ENCODE measurements at places on chromosomes 5 and 9.

DNA sequence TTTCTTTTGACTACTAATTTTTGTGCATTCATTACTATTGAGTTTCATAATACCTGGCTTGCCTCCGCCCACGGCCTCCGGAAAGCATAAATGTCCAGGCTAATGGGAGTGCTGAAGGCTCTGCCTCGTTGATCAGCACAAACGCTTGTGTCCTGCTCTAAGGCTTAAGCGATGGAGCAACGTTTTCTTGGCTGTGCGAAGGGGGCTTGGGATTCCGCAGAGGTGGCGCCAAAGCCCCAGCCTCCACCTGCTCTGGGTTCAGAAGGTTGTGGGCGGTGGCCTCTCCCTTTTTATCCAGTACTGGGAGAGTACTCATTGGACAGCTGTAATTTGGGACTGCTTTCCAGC, 19.7 kb downstream of the ANXA2R start:
- DNase-seq, result no peak

- DNase-seq, result no peak
These were observed 96.6 kb downstream of the VCAN start for GRCh38 chr5:83568186-83568585.

- no peak for DNase-seq
These were observed 1.3 kb upstream of the IQGAP2 start for GRCh38 chr5:76401801-76402250.

- DNase-seq, result no peak
These were observed 678 bp downstream of the GBA2 start for GRCh38 chr9:35748242-35748857.

- no peak for DNase-seq
These were observed 56.8 kb downstream of the MTREX start for GRCh38 chr5:55364537-55365055.

GRCh38 chr5:56763711-56764466, 51.5 kb upstream of the MAP3K1 start:
- no peak for DNase-seq

DNA sequence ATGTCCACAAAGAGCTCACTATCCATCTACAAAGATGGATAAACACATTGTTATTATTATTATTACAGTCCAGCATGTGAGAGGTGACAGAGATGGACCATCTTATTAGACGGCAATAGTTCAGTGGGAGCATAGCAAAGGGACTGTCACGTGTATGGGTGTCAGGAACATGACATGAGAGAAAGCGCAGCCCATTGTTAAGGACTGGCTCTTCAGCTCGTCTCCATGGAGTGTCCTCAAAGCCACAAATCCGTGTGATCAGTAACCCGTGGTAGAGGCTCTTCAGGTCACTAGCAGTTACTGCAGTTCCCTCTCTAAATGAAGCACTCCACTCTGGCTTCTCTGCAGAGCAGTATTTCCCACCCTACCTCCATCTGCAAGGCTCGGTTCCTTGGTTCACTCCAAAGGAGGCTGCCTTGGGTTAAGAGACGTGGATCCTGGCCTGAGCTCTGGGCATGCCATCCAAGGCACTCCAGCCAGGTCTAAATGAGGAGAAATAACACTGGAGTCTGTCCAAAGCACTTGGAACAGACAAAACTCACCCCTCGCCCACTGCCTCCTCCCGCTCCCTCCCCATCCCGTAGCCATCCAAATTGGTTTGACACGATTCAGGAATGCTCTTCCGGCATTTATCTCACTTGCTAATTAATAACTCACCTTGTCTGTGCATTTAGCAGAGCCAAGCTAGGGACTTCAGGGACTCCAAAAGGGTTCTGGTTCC, 122.3 kb upstream of the WWC1 start:
- DNase-seq, result no peak

DNA sequence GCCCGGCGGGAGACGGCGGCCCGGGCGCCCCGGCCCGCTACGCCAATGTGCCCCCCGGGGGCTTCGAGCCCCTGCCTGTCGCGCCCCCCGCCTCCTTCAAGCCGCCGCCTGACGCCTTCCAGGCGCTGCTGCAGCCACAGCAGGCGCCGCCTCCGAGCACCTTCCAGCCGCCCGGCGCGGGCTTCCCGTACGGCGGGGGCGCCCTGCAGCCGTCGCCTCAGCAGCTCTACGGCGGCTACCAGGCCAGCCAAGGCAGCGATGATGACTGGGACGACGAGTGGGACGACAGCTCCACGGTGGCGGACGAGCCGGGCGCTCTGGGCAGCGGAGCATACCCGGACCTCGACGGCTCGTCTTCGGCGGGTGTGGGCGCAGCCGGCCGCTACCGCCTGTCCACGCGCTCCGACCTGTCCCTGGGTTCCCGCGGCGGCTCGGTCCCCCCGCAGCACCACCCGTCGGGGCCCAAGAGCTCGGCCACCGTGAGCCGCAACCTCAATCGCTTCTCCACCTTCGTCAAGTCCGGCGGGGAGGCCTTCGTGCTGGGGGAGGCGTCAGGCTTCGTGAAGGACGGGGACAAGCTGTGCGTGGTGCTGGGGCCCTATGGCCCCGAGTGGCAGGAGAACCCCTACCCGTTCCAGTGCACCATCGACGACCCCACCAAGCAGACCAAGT, 723 bp downstream of the SNX18 start:
- DNase-seq, result peak; percentile 35

DNA sequence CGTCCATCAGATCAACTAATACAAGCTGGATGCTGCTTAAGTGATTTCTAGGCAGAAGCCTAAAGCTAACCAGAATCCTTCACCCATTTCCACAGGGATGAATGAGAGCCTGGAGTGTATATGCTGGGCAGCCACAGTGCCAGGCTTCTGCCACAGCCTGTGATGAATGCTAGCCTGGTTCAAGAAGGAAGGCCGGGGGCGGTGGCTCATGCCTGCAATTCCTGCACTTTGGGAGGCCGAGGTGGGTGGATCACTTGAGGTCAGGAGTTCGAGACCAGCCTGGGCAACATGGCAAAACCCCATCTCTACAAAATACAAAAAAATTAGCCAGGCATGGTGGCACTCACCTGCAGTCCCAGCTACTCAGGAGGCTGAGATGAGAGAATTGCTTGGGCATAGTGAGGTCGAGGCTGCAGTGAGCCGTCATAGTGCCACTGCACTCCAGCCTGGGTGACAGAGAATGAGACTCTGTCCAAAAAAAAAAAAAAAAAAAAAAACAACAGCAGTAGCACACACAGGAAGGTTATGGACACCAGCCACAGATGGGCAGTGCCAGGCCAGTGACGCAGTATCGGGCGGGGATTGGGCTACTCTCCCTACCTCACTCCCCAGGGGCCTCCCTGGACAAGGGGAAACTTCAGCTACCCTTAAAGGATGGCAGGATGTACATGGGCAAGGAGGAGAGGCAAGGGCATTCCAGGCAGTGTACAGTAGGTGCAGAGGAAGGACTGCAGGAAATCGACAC, 23.1 kb upstream of the HMCN2 start:
- DNase-seq, result no peak

- DNase-seq, result no peak
These were observed 151.7 kb downstream of the PPP2R2B start for GRCh38 chr5:146726891-146727290.

GRCh38 chr9:76188286-76188685, 205.9 kb downstream of the RFK start:
- DNase-seq, result no peak

DNA sequence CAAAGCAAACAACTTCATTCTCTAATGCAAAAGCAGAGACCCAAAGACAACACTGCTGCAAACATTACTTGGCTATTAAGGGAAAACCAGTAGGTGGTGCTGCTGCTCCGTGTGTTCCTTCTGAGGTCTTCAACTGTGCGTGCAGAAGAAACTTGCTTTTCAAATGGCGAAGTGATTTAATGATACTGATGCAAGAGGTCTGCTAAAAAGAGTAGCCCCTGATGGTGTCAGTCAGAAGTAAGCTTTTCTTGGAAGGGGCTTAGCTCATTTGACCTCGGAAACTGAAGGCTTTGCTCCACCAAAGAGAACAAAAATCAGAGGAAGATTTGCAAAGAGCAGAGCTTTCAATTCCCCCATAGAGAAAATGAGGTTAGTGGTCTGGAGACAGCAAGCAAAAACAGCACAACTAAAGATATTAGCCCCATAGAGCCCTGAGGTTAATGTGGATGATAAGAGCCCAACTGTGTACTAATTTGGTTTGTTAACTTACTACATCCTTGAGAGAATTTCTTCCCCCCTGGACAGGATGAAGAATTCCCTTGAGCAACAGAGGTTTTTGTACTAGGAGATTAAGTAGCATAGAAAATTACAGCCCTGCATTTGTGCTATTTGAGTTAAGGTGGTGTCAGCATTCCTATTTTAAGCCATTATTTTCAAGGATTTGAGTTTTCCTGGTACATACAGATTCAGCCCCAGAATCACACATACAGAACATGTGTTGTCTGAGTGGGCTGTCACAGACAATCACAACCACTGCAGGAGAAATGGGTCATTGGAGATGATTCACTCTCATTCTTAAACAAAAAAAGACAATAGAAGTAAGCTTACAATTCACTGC, 153.2 kb upstream of the C9orf72 start:
- DNase-seq, result no peak

DNA sequence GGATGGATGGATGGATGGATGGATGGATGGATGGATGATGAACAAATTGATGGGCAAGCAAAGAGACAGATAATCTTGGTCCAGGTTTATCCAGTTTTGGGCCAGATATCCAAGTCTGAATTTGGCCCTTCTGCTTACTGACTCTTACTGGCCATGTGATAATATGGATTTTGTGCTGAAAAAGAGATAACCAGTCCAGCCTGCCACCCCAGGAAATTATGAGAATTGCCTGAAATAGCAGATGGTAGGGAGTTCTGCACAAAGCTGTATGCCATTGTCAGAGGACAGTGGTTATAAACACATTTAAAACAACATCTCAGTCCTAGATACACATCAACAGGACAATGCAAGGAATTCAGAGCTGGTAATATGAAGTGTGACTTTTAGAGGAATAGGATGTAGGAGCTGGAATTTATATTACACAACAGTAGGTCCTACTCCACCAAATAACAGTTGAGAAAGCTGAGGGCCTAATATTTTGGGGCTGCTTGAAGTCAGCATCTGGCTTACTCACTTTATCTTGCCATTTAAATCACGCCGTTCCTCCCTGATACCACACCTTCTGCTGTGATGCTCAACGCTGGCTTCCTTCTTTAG, 9.0 kb upstream of the FAT2 start:
- no peak for DNase-seq

DNA sequence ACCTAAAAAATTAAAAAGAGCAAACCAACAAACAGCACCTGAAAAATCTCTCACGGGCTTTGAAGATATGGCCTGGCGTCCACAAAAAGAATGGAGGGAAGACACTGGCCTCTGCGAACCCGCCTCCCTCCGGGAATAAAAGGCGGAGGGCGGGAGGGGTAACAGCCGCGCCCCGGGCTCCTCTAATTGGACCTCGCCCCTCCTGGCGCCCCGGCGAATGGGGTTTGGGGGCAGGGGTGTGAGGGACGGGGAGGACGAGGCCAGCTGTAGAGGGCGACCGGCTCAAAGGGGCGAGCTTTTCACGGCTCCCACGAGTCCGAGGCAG, 753 bp downstream of the FANCC start:
- peak; percentile 53 for DNase-seq

GRCh38 chr5:135348918-135349317, 50.1 kb downstream of the MACROH2A1 start:
- DNase-seq, result no peak

DNA sequence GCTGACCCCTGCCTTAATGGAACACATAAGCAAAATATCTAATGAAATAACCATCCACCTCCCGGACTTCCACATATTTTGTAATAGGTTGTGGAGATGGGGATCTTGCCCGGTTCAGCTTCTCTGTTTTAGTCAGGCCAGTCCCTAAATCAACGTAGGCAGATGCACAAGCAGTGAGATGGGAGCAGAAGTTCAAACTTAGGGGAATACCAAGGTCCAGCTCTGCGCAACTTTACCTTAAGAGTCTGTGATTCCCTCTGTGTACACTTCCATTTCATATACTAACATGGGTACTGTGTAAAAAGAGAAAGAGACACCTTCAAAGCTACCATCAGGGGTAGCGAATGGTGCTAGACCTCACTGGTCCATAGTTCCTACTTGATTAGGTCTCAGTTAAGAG, 110.9 kb downstream of the NTRK2 start:
- no peak for DNase-seq

DNA sequence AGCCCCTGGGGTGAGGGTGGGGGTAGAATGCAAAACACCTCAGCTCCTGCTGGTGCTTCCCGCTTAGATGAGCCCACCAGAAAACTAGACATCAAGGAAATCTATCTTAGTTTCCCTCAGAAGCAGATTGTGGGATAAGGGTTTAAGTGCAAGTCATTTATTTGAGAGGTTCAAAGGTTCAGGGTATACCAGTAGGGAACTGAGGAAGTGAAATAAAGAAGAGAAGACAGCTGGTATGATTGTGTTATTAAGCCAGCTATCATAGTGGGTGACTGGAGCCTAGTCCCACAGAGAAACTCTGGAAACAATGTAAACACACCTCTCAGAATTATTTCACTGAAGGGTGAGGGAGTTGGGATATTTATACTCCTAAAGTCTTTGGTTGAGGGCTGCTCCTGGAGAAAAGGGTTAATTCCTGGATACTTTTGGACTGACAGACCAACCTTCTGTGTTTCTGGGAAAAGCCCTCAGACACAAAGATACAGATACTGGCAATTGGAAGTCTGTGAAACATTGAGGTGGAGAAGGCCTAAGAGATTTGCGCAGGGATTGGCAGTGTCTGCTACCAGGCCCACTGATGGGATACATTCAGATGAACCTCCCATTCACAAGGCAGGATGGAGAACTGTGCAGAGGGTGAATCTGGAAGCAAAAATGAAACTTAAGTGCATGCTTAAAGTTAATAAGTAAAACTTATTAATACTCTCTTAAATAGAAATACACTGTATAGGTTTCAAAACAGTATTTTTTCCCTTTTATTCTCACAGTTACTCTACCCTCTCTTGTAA, 6.4 kb upstream of the DCTN4 start:
- no peak for DNase-seq

DNA sequence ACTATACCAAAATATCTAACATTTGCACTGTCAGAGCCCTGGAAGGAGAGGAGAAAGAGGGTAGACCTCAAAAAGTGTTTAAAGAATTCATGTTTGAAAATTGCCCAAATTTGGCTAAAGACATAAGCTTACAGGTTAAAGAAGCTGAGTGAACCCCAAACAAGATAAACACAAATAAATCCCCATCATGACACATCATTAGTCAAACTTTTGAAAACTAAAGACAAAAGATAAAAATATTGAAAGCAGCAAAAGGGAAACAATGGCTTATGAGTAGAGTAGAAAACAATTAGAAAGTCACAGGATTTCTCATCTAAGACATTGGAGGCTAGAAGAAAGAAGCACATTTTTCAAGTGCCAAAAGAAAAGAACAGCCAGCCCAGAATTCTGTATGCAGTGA, 6.1 kb upstream of the UBLCP1 start:
- DNase-seq, result no peak

- no peak for DNase-seq
These were observed 105.2 kb downstream of the WNK2 start for GRCh38 chr9:93288891-93289883.

- peak; percentile 50 for DNase-seq
These were observed at the start of gene TRIM7 for GRCh38 chr5:181204826-181205760. TRIM7 (minus strand) TSS chr5:181205196; CDS start chr5:181205110, 86 bp downstream.

DNA sequence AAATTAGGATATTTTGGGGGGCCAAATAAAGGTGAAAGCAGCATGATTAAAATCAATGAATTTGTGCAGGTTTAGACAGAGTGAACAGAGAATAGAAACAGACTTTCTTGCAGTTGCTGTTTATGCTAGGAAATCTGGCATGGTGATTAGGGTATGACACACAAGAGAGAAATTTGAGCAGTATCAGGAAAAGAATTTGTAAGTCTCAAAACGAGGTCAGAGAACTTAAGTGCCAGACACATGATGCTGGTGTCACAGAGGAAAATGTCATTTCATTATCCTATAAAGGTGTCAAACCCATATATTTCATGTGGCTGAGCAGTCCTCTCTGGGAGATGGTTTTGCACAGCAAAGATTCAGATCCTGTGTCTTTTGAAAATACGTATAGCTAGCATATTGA, 15.7 kb downstream of the LVRN start:
- DNase-seq, result no peak
